ENCODE measurements at places on chromosomes 12 and 14.
A peak's percentile ranks its signal among the peaks of the same experiment; 100 is the strongest.

- no peak for DNase-seq
Observed at GRCh38 chr12:94663702-94664101, 13.3 kb upstream of the TMCC3 start.

DNA sequence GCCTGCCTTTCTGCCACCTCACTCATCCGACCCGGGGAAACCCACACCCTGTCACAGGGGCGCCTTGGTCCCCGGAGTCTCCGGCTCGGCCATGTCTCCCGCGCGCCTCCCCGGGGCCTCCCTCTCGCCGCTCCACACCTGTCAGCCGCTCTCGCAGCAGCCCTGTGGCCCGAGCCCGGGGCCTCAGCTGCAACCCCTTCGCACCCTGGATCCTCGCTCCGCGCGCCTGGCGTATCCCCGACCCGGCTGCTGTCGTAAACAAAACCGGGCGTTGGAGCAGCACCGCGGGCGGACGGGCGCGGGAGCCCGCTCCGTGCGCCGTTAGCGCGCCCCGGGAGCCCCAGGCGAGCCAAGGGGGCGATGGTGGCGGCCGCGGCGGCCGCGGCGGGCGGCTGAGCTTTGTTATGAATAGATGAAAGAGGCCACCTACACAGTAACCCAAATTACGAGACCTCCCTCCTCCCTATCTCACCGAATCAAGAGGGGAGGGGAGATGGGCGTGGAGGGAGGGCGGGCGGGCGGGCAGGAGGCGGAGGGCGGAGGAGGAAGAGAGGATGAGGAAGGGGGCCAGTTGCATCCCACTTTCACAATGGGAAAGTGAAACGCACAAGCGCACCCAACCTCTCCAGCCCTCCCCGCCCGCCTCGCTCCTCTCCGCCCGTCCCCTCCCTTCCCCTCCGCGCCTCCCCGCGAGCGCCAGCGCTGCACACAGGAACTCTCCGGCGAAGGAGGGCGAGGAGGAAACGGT, at the start of gene PLXNC1:
TSS of gene PLXNC1 (plus strand) at position 587 of the 748 bp plus-strand sequence. CDS start 395 bp downstream, outside the sequence.
- peak; percentile 53 for DNase-seq

DNA sequence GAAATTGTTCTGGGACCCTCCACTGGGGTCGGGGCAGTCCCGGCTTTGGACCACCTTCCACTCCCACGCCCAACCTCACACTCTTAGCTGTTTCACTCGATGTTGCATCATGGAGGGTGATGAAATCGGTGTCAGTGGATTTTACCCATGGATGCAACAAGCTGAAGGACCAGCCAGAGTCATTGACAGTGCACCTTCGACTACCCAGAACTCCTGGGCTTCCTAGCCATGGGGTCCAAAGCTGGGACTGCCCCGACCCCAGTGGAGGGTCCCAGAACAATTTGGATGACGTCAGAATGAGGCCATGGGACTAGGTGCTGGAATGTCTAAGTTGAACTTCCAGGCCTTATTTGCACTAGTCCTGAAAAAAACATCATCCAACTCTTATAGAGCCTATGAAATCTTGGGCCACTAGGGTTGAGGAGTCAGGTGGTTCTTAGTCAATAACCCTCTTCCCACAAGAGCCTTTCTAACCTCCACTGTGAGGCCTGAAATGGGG, 882 bp upstream of the IL23A start:
- no peak for DNase-seq

GRCh38 chr14:61547186-61548069, 147.9 kb upstream of the HIF1A start:
- no peak for DNase-seq

- DNase-seq: no peak
Observed at GRCh38 chr12:48969833-48970701, 1.5 kb downstream of the WNT10B start.

GRCh38 chr12:38316391-38317129, at the start of gene ALG10B:
Gene ALG10B, plus strand, starts transcription at chr12:38316774. Its CDS starts 120 bp downstream, at chr12:38316894.
- DNase-seq: peak; percentile 93

- DNase-seq: no peak
Observed at GRCh38 chr12:90038289-90038688, 329.7 kb upstream of the ATP2B1 start.

GRCh38 chr12:57046947-57047890, 2.7 kb downstream of the MYO1A start:
- DNase-seq: no peak

GRCh38 chr14:75402867-75403413, 24.9 kb upstream of the JDP2 start:
- DNase-seq: no peak

GRCh38 chr14:79040790-79041189, 870.6 kb downstream of the NRXN3 start:
- DNase-seq: no peak

- no peak for DNase-seq
Observed at GRCh38 chr14:37466003-37466622, 128.9 kb downstream of the FOXA1 start.

DNA sequence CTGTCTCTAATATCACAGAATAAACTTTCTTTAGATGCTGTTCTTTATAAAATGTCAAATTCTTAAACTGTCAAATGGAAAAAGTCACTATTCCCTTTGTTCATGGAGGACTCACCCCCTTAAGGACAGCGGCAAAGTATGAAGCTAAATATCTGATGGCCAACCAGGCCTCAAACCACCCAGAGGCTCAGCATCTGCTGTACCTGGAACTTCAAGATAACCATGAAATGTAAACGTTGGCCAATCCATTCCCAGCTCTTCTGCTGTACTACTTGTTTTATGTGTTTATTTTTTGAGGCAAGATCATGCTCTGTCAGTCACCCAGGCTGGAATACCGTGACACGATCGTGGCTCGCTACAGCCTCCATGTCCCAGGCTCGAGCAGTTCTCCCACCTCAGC, 15.7 kb downstream of the RFC5 start:
- DNase-seq: no peak

DNA sequence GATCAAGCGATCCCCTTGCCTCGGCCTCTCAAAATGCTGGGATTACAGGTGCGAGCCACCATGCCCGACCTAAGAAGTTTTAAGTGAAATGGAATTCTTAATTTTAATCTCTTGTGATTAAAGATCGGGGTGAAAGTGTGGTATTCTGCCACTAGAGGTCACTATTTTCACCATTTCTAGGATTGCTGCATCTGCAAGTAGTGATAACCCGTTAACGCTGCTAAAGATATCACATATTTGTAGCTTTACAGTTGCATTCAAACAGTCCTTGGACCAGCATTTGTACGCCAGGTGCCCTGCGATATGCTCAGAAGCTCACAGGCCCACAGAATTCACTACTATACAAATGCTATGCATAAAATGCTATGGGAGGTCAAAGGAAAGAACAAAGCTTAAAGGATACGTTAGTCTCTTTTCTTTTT, 19.3 kb downstream of the CCDC62 start:
- peak; percentile 51 for DNase-seq

DNA sequence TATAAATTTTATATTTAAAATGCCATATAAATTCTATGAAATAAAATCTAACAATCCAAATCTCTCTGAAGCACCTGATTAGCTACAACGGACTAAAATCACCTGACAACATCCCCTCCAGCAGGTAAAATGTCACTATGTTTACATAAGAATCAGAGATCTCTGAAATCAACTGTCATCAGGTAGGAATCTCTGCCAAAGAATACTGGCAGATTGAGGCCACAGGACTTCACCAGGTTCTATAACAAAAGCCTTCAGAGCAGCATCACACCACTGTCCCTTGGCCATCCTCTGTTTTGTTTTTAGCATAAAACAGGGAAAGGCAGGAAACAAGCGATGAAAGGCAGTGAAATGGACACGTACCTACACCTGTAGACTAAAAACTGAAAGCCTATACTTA, 22.1 kb downstream of the FGD6 start:
- no peak for DNase-seq

DNA sequence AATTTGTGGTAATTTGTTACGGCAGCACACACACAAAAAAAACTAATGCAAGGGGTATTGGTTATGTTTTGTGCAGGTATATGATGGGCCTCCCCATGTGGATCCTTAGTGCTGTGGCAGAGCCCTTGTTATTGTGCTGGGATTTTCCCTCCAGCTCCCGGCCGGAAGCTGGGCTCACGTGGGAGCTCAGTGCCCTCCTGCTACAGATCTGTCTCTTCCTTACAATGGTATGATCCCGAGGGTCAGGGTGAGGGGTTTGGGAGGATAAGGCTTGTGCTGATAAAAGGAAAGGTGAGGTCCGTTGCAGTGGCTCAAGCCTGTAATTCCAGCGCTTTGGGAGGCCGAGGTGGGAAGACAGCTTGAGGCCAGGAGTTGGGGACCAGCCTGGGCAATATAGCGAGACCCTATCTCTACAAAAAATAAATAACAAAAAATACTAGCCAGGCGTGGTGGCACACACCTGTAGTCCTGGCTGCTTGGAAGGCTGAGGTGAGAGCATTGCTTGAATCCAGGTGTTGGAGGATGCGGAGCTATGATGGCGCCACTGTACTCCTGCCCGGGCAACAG, 861 bp upstream of the SLC48A1 start:
- no peak for DNase-seq

DNA sequence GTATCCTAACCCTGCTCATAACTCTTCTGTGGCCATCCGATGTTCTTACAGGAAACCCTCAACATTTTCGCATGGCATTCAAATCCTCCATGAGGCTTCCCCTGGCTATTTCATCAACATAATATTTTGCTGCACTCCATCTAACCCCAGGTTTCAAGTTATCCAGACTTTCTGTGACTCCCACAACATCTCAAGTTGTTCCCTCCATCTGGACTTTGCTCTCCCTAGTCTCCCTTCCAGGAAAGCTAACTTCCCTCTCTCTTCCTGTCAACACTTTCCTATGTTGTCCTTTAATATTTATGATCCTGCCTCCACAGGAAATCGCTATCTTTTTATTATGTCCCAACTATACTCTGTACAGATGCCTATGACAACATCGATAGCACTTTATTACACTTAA, 146.1 kb downstream of the METTL25 start:
- DNase-seq: no peak

DNA sequence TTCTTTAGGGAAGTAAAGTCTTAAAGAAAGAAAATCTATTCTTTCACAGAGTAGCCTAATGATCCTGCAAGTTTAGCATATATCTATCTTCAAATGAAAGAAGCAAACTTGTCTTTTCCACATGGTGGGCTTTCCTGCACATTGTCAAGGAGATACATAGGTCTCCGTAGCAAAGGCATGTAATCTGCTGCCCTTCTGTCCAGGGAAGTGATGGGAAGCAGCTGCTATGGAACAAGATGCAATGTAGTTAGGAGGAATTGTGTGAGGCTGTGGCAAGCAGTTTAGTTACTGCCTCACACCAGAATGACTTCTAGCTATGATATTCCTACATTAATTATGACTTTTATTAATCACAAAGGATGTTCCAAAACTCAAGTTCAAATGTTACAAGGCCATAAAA, 174.4 kb downstream of the PDZRN4 start:
- no peak for DNase-seq

DNA sequence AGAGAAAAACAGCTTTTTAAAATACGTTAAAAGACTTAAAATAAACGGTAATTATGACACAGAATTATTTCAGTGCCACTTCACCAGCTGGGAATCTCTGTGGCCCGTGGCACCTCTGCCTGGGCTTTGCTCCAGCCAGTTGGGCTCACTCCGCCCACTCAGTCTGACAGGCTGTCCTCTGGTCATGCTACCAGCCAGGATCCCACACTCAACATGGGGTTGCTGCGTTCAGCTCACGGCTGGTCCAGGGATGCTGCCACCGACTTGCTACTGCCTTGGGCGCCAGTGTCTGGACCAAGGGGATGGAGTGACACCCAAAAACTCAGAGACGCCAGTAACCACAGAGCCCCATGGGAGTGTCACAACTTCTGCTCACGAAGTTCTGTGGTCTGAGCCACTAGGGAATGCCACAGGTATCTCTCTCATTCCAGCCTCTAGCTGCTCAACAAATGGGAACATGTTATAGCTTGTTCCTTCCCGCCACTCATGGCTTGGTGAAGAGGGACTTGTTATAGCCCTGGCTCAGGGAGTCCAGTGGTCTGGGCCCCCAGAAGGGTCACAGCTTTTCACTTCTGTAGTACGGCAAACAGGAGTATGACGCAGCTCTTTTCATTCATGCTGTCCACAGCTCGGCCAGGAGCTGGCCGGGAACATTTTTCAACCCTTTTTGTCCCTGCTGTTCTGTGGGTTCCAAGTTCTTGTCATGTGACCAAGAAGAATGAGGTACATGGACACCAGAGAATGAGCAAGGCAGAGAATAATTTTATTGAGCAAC, 23.4 kb upstream of the ATXN7L3B start:
- no peak for DNase-seq

- DNase-seq: no peak
Observed at GRCh38 chr12:69112616-69113015, 126.8 kb upstream of the CPSF6 start.

GRCh38 chr14:32171469-32171868, 30.4 kb upstream of the RNU6-7 start:
- DNase-seq: no peak

GRCh38 chr14:29075761-29076160, 309.2 kb downstream of the FOXG1 start:
- no peak for DNase-seq

DNA sequence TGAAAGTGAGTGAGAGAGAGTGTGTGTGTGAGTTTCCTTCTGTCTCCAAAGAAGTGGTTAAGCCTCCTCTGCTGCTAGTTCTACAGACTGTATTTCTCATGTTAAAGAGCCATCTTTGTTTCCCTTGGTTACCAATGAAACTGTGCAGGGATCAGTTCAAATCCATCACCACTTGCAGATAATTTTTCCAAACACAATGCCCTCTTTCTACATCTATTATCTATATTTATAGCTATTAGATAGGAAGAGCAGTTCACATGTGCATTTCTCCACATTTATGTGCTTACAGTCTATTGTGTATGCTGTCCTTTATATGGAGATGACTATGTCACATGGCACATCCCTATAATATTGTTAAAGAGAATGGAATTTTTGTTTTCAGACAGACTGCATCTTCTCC, 2.2 kb upstream of the DAAM1 start:
- DNase-seq: no peak

DNA sequence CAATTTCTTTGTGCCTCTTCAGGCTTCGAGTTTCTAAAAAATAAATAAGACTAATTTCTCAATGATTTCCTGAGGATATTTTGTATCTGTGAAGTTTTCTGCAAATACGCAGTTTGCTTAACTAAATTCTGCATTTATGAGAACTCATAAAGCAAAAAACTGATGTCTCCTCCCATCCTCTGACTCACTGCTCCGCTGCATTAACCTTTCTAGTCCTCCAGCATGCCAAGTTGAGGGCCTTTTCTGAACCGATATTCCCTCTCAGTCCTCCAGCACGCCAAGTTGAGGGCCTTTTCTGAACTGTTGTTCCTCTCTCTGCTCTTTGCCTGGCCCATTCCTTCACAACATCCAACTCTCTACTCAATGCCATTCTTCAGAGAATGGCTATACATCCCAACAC, 3.2 kb downstream of the IPO8 start:
- no peak for DNase-seq

GRCh38 chr14:43522191-43522590, 984.9 kb downstream of the FSCB start:
- DNase-seq: no peak

DNA sequence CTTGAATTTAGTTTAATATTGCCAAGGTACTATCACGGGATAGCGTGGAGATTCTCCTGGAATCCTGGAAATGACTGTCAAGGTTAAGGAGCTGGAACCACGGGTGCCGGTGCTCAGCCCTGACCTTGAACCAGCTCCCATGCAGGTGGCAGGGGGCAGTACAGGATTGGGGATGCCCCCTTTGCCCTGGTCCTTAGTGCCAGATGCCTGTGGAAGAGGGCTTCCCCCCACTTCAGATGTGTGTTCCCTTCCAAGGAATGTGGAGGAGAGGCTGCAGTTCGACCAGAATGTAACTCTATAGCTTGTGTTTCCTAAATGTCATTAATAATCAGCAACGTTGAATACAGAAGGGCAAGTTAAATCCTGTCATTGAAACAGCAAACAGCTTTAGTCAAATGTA, 258.9 kb downstream of the VRK1 start:
- DNase-seq: no peak

Measured in neuronal stem cell (in vitro differentiated cells).